ENCODE measurements at places on chromosomes 5 and 9.

GRCh38 chr9:116860509-116861120, 173.5 kb downstream of the TRIM32 start:
- no peak for DNase-seq

- no peak for DNase-seq
Measured at GRCh38 chr5:112914584-112914983, 7.4 kb downstream of the REEP5 start.

- DNase-seq = no peak
Measured at GRCh38 chr9:72401396-72401795, 36.4 kb upstream of the ZFAND5 start.

DNA sequence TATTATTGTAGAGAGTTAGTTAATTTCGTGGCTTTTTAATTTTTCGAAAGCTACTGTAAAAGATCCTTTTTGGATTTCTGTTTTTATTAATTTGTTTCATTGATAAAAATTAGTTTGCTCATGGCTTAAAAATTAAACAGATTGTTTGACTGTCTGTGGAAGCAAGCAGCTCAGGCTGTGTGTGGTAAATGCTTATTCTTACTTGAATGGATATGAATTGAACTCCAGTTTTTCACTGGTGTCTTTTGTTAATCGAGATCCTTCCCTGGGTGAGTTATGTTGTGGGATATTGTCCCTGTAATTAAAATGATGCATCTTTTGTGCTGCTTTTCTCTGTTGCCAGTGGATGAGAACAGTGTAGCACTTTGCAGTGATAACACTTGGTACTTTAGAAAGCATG, 75.3 kb downstream of the PIK3R1 start:
- DNase-seq = no peak

GRCh38 chr9:98248737-98249474, 6.5 kb downstream of the TBC1D2 start:
- no peak for DNase-seq

- DNase-seq = no peak
Measured at GRCh38 chr5:74250304-74251102, 390.0 kb downstream of the ENC1 start.

DNA sequence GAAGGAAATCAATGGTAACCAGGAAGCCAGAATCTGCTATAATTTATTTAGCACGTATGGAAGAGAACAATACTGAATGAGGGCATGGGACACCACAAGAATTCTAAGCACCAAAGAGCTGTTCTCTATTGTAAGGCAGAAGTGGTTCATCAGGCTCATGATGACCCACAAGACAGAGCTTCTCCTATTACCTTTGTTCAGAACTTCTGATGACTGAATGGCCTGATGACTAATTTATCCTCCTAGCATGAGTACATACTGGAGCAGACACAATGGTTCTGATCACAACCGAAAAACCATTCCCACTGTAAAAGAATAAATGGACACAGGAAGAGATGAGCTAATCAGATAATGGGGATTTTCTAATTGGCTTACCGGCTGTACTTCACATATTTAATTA, 329.8 kb upstream of the PDE4D start:
- DNase-seq = no peak

GRCh38 chr9:127543221-127543620, 68.9 kb upstream of the STXBP1 start:
- no peak for DNase-seq

- DNase-seq = no peak
Measured at GRCh38 chr9:37976714-37977477, 73.0 kb upstream of the SLC25A51 start.

DNA sequence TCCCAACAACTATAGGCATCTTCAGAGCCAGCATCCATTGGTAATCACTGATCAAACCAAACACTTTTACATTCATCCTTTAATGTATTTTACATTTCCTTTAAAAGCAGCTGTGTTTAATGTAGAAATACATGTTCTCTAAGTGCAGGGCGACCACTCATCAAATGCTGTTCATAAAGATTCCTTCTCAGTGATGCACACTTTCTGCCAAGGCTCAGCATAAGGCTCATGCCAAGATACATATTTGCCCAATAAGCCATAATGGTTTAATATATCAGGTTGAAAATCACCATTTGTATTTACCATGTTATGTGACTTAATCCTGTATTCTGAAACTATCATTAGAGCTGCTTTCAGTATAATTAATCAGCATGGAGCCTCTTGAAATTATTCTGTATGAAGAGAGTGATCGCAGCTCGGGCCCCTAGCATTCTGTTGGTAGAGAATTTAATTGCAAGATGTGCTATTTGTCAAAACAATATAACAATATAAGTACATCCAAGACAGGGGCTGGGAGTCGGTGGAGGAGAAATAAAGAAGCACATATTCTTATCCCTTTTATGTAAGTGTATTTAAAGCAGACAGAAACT, 267.5 kb downstream of the EBF1 start:
- DNase-seq = no peak

DNA sequence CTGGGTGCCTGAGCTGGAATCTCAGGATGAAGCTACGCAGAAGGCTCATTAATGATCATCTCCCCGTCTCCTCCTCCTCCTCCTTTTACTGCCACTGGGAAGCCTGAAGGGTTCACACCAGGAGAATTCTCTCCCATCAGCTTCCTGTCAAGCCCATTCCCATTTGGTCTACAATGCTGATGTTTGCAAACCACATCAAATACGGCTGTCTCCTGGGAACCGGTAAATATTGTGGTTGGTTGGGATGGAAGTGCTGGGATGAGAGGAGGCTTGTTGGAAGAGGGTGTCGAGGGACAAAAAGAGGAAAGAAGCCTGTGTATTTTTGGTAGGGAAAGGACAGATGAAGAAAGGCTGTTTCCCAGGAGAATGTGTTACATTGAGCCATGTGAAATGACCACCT, 13.2 kb upstream of the S1PR3 start:
- no peak for DNase-seq

DNA sequence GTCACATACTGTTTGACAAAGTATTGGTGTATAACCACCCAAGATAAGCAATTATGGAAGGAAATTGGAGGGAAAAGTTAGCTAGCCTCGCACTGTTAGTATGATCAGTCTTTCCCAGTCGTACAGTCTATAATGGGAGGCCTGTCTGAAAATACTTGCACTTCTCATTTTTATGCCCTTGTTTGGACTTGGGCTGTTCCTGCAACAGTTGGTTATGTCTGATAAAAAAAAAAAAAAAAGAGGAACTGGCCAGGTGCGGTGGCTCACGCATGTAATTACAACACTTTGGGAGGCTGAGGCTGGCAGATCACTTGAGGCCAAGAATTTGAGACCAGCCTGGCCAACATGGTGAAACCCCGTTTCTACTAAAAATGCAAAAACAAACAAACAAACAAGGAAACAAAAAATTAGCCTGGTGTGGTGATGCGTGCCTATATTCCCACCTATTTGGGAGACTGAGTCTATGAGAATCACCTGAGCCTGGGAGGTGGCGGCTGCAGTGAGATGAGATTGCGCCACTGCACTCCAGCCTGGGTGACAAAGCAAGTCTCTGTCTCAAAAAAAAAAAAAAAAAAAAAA, 58.3 kb upstream of the ANKRD33B start:
- no peak for DNase-seq

DNA sequence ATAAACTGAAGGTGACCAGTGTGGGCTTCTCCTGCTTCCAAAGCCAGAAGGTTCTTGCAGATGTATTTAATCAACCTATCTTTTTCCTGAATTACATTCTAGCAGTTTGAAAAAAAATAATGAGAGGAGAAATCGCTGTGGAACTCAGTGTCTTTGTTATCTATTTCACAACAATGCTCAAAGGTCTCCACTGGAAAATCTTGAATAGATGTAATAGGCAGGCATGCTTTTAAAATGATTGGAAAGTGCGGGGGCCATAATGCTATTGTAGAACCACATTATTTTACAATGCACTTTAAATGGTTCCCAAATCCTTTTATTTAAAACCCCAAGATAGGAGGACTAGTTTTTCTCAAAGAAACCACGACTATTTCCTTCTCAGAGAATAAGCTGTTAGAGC, 23.3 kb downstream of the ENC1 start:
- no peak for DNase-seq

GRCh38 chr9:9754186-9754585, 858.6 kb downstream of the PTPRD start:
- DNase-seq = no peak

- no peak for DNase-seq
Measured at GRCh38 chr5:159576902-159577301, 246.6 kb upstream of the IL12B start.

DNA sequence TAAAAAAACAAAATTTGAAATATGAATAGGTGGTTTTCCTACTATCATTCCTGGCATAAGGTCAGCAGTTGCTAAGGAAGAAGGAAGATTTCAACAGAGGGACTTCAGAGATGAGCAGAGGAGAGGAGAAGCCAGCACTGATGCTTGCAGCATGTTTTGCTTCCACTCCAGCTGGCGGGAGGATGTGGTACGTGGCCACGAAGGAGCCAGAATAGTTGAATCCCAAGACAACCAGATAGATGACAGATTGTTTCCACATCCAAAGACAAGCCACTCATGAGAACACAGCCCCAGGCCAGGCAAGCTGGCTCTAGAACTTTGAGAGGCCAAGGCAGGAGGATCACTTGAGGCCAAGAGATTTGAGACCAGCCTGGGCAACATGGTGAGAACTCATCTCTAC, 15.1 kb downstream of the TIMD4 start:
- no peak for DNase-seq

- no peak for DNase-seq
Measured at GRCh38 chr9:134547161-134548100, 94.2 kb upstream of the COL5A1 start.

GRCh38 chr9:127193483-127193882, 71.0 kb upstream of the ANGPTL2 start:
- no peak for DNase-seq

DNA sequence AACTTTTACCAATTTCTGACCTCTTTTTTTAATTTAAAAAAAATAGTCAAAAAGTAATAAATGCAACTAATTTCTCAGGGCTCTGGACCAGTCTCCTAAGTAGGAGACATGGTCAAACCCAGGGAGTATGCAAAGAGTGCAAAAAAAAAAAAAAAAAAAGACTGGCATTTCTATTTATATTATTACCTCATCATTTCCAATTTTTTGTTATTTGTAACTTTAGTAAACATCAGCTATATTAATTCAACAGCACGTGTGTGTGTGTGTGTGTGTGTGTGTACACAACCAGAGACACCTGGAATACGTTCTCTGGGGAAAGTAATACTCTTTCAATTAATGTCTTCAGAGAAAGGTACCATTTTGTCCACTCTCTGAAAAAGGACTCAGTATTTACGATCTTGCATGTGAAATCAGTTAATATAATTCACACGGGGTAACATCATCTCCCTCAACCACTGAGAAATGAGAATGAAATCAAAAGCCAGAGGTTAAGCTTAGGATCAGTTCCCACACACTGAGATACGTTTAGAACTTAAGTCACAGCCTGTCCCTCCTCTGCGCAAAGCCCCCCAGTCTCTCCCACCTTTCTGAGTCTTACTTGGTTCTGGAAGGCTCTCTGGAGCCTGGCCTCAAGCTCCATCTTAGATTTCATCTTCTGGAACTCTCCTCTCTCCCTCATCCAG, 21.9 kb downstream of the ZNF608 start:
- no peak for DNase-seq

DNA sequence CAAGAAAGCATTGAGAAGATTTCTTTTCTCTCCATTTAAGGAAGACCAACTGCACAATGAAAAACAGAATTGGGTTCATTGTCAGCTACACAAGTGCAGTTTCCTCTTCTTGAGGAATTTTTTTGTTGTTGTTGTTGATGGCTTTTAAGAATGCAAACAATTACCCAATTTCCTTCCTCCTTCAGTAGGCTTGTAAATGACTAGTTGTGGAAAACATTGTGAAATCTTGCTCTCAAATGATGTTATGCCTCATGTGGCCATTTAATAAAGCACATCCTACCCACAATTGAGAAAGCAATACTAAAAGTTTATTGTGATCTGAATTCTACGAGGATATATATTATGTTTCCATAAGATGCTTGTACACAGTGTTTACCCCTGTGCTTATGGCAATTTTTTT, 171.6 kb downstream of the FAM174A start:
- DNase-seq = no peak

- peak; percentile 44 for DNase-seq
Measured at GRCh38 chr9:89477811-89478630, 19.9 kb downstream of the SEMA4D start.

GRCh38 chr9:27561685-27562084, 11.6 kb downstream of the C9orf72 start:
- no peak for DNase-seq

- DNase-seq = no peak
Measured at GRCh38 chr5:44774279-44774880, 34.4 kb upstream of the MRPS30 start.

GRCh38 chr5:145101246-145101645, 733.9 kb downstream of the PRELID2 start:
- DNase-seq = no peak

- no peak for DNase-seq
Measured at GRCh38 chr9:125760537-125760936, 13.4 kb downstream of the PBX3 start.

DNA sequence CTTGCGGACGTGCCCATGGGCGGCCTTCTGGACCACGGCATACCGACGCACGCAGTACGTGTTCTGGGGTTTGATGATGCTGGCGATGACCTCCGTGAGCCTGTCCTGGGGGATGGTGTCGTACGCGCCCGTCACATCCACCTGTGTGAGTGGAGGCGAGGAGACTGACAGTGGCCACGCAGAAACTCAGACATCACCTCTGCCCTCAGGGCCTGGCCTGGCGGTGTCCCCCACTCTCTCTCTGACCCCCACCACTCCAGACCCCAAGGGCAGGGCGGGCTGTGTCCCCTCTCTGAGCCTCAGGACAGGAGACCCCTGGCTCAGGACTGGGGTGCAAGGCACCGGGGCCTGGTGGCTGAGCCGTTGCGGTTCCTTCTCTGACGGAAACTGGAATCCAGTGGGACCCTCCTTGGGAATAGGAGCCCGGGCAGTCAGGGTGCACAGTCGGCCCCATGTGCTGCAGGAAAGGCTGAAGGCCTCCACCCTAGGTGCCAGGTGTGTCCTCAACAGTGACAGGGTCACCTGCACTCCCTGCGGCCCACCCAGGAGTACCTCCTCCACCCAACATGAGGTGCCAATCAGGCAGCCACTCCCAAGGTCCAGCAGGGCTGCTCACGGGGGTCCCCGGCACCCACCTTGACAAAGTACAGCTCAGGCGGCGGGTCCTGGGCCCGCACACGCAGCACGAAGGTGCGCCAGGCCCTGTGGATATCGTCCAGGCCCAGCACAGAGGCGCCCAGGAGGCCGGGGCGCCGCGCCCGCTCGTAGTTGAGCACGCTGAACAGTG, 16.0 kb downstream of the TERT start:
- no peak for DNase-seq

GRCh38 chr5:161286066-161286655, 260.4 kb downstream of the GABRB2 start:
- no peak for DNase-seq

- no peak for DNase-seq
Measured at GRCh38 chr5:115751176-115751575, 65.3 kb downstream of the CDO1 start.

DNA sequence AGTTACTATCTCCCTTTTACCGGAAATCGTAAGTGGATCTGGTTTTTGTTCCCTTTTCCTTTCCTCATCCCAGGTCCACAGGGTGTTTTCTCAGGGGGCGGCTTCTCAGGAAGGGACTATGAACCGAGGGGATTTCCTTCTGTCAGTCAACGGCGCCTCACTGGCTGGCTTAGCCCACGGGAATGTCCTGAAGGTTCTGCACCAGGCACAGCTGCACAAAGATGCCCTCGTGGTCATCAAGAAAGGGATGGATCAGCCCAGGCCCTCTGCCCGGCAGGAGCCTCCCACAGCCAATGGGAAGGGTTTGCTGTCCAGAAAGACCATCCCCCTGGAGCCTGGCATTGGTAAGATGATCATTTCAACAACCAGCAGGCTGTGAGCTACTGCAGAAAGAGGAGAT, 75.8 kb downstream of the GOLPH3 start:
- no peak for DNase-seq

- DNase-seq = no peak
Measured at GRCh38 chr9:110093417-110093816, 114.5 kb downstream of the C9orf152 start.

Measured in activated gamma-delta T cell treated with Interleukin-2 at 50 U/mL for 16 hours (primary cell).